ENCODE measurements at places on chromosomes 4 and X.
A peak's percentile ranks its signal among the peaks of the same experiment; 100 is the strongest.

DNA sequence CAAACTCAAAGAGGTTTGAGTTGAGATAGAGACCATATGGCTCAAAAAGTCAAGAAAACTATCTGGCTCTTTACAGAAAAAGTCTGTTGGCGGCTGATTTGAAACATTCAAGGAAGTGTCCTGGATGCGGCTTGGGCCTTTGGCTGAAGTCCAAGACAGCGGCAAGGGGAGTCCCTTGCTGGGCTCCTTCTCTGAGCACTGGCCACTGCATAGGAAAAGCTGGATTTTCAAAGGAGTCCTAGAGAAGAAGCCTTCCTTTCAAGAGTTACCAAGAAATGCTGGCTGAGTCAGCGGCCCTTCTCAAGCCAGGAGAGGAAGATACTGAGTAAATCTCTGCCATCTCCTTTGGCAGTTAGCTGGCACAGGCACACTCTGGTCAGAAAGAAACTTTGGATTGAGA, 12.1 kb downstream of the APLN start:
- peaks cover under 1% of the 10 kb centered on the region for H3K36me3 ChIP-seq
- DNase-seq, result no peak
- H3K27me3 ChIP-seq, result no peaks in the 10 kb centered on the region
- H3K27ac ChIP-seq, result no peak overlapping the region

DNA sequence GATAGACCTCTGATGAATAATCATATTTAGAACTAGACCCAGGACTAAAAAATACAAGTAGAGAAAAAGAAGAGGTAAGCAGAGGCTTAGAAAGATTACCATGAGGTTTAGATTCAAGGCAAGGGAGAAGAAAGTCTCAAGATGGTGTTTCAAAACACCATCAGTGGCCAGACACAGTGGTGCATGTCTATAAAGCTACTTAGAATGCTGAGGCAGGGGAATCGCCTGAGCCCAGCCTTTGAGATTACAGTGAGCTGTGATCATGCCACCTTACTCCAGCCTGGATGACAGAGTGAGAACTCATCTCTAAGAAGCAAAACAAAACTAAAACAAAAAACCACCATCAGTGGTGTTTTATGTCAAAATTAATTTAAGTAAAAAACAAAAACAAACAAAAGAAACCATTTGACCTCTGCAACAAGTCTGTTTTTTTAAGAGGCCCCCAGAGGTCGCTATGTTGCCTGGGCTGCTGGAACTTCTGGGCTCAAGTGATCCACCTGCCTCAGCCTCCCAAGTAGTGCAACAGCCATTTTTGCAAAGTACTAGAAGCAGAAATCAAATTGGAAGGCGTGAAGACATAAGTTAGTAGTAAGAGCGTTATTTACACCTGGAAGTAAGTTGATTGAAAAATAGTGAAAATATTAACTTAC, 784.3 kb downstream of the ADGRL3 start:
- H3K27ac ChIP-seq, result no peak overlapping the region
- H3K27me3 ChIP-seq, result no peaks in the 10 kb centered on the region
- no peaks in the 10 kb centered on the region for H3K36me3 ChIP-seq
- H3K4me3 ChIP-seq, result no peak overlapping the region
- DNase-seq, result no peak

DNA sequence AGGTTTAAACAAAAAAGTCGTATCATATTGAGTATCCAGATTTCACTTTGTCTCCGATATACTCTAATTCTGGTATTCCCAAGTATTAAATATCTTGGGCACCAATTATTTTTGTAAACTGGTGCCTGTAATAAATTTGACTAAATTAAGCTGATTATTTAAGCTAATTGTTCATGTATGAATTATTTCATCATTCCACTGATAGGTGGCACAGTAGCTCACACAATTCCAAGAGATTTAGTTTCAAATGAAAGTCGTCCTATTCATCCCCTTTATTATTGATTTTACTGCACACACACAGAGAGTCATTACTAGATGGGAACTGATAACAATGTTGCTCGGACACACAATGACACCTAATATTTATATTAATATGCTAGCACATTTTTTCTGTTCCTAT, 432.4 kb downstream of the DMD start:
- peaks cover 2% of the 10 kb centered on the region for H3K36me3 ChIP-seq
- H3K27ac ChIP-seq, result no peak overlapping the region
- H3K4me1 ChIP-seq, result no peaks in the 10 kb centered on the region
- H3K4me3 ChIP-seq, result no peak overlapping the region
- DNase-seq, result no peak

DNA sequence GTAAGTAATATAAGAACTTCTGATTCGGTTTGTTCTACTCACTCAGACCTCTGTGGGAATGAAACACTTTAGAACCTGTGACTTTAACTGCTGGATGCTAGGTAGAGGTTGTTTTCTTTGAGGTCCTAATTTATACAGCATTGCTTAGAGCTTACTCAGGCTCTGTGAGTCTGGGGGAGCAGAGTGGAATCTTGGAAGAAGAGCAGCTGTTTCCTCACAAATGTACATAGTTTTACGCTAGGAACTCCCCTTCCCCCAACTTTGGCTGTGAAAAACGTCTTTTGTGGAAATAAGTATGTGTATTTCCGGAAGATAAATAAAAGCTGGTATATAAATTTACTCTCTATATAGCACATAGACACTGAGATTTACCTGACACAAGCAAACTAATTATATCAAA, 141.4 kb downstream of the NAA11 start:
- no peaks in the 10 kb centered on the region for H3K4me1 ChIP-seq
- H3K27ac ChIP-seq, result no peak overlapping the region
- no peaks in the 10 kb centered on the region for H3K36me3 ChIP-seq
- no peak for DNase-seq
- no peak overlapping the region for H3K4me3 ChIP-seq

DNA sequence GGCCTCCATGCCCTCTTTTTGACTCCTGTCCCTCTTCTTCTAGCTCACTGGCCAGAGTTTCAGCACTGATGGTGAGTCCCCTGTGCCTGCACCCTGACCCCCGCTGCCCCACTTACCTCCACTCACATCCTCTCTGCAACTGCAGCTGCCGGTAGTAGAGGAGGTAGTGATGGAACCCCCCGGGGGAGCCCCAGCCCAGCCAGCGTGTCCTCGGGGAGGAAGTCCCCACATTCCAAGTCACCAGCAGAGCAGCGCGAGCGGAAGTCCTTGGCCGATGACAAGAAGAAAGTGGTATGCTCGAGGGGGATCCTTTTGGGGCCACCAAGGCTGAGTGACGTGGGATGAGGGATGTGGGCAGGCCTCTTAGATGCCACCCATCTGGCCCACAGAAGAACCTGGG, 5.8 kb downstream of the ARAF start:
- DNase-seq, result no peak
- H3K27me3 ChIP-seq, result no peaks in the 10 kb centered on the region
- H3K4me3 ChIP-seq, result no peak overlapping the region
- H3K4me1 ChIP-seq, result peaks cover 32% of the 10 kb centered on the region
- peaks cover 57% of the 10 kb centered on the region for H3K36me3 ChIP-seq

DNA sequence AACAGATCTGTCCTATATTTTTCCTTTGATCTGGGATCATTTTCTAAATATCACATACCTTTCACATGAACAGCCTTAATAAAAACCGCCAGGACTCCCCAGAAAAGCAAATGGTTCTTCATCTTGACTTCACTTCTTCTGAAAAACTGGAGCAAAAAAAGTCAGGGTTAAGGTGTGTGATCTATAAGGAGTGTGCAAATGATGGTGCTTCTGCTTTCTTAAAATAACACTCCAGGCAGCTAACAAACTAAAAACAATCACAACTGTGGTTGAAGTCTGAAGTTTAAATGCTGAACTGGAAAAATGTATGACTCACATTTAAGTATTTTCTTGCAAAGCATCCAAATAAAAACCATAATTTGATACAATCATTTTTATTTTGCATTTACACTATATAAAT, at the start of gene JCHAIN:
Gene JCHAIN (minus strand): TSS at position 140 of the 400 bp plus-strand sequence. CDS start 18 bp downstream, at position 122.
- no peaks in the 10 kb centered on the region for H3K36me3 ChIP-seq
- no peak for DNase-seq
- peaks cover 17% of the 10 kb centered on the region for H3K27me3 ChIP-seq
- H3K27ac ChIP-seq, result no peak within 1 kb of the TSS

DNA sequence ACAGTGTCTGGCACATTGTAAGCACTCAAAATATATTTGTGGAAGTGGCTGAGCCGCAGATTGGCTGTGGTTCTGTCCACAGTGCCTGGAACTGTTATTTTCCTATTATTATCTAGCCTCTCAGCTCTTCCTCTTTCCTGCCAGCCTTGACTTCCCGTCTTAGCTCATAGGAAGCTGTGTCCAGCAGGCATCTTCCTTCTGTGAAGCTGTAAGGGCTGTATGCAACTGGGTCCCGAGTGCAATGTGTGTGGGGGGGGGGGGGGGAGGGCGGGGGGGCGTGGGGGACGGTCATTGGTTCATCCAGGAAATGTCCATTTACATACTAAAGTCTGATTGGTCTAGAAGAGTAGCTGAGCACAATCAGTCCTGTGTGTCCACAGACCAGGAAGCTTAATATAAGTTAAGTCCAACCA, 210.7 kb downstream of the PDGFRA start:
- H3K4me1 ChIP-seq, result no peaks in the 10 kb centered on the region
- H3K36me3 ChIP-seq, result no peaks in the 10 kb centered on the region
- no peak for DNase-seq
- no peak overlapping the region for H3K4me3 ChIP-seq
- H3K27ac ChIP-seq, result no peak overlapping the region

GRCh38 chrX:135543924-135544323, 23.5 kb downstream of the INTS6L start:
- no peak overlapping the region for H3K4me3 ChIP-seq
- H3K27ac ChIP-seq, result peak overlapping the region; percentile 67
- H3K27me3 ChIP-seq, result no peaks in the 10 kb centered on the region
- peaks cover 11% of the 10 kb centered on the region for H3K36me3 ChIP-seq
- DNase-seq, result no peak
- H3K4me1 ChIP-seq, result peaks cover 24% of the 10 kb centered on the region

- H3K36me3 ChIP-seq, result no peaks in the 10 kb centered on the region
- no peak for DNase-seq
- no peak within 1 kb of the TSS for H3K27ac ChIP-seq
- H3K27me3 ChIP-seq, result peaks cover 12% of the 10 kb centered on the region
Measured at GRCh38 chrX:34656842-34657725, at the start of gene TMEM47. Gene TMEM47 (minus strand): TSS chrX:34657285. CDS start chrX:34657029, 256 bp downstream.

GRCh38 chr4:7261087-7261486, 68.7 kb downstream of the SORCS2 start:
- H3K36me3 ChIP-seq, result no peaks in the 10 kb centered on the region
- H3K4me3 ChIP-seq, result no peak overlapping the region
- H3K27ac ChIP-seq, result no peak overlapping the region
- peaks cover 94% of the 10 kb centered on the region for H3K27me3 ChIP-seq
- no peak for DNase-seq
